ENCODE measurements at places on chromosomes 5 and 9.

- no peak for DNase-seq
These were observed 67.6 kb upstream of the LHFPL2 start for GRCh38 chr5:78716206-78716605.

GRCh38 chr9:16131264-16131663, 578.4 kb downstream of the CCDC171 start:
- no peak for DNase-seq

- DNase-seq, result no peak
These were observed 86.4 kb downstream of the PRLR start for GRCh38 chr5:35143841-35144240.

DNA sequence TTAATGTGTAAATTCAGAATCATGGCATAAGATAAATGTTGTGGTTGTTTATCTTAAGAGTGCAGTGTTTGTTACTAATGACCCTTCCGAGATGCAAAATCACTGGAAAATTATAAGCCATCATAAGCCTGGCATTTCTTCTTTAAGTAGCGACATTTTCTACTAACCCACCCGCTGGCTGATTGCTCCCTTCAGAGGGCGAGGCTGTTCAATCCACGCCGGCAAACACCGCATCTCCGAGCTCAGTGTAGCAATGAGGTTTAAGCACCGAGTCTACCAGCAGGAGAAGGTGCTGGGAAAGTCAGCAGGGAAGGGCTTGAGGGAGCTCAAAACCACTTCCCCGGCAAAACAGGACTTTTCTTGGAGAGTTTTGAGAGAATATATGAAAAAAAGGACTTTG, 52.7 kb downstream of the AK8 start:
- no peak for DNase-seq

- DNase-seq, result no peak
These were observed 16.6 kb upstream of the KCNMB1 start for GRCh38 chr5:170405817-170406216.

DNA sequence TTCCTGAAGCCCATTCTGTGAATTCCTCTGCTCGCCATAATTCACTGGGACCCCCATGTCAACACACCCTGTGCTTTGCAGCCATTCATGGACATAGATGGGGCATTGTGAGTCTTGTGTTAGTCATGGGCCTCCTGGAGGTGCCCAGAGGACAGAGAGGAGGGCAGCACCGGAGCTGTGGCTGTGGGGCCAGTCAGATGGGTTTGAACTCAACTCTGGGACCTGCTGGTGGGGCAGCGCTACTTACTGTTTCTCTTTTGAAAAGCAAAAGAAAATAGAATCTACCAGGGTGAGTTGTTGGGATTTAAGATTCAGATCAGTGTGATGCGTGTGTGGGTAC, 11.3 kb upstream of the EXOC3 start:
- no peak for DNase-seq

DNA sequence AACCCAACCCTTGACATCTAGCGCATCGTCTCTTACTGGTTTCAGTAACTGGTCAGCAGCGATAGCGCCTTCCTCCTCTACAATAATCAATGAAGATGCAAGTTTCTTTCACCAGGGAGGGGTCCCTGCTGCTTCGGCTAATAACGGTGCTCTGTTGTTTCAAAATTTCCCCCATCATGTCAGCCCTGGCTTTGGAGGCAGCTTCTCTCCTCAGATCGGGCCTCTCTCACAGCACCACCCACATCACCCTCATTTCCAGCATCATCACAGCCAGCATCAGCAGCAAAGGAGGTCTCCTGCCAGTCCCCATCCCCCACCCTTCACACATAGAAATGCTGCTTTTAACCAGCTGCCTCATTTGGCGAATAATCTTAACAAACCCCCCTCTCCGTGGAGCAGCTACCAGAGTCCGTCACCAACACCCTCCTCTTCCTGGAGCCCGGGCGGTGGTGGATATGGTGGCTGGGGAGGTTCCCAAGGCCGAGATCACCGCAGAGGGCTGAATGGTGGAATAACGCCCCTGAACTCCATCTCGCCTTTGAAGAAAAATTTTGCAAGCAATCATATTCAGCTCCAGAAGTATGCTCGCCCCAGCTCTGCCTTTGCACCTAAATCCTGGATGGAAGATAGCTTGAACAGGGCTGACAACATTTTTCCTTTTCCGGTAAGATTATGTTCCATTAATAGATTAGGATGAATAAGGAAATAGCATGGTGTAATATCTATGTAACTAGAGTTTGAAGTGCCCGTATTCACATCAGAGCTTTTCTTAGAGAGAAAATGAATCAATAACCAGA, 2.2 kb downstream of the CPEB4 start:
- peak; percentile 79 for DNase-seq

DNA sequence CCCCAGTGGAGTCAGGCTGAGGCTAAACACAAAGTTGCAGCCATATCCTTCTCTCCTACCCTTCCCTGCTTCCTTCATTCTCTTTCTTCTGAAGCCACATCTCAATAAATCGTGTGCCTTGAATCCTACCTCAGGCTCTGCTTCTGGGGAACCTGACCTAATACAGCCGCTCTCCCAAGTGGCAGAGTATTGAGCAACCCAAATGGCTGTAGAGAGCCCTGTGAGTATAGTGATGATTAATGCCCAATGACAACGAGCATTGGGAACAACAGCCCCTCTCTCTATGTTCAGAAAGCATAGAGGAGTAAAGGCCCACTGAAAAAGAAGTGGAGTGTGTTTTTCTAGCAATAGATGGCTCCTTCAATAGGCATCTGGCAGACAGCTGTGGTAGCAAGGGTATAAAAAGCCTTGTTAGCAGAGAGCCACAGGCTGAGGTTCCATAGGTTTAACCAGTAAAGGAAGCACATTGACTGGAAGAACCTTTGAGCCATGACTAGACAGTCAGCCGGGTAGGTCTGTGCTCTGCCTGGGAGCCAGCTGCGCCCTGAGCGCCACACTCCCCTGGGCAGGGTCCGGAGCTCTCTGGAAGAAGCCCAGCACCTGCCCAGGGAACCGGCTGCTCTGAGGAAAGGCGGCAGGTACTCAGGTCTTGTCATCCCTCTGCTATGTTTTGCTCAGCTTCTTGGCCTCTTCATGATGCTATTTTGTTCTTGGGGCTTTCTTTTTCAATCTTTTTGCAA, 22.6 kb upstream of the HSPA9 start:
- DNase-seq, result no peak

GRCh38 chr5:95808686-95809413, 13.7 kb downstream of the GLRX start:
- DNase-seq, result no peak

DNA sequence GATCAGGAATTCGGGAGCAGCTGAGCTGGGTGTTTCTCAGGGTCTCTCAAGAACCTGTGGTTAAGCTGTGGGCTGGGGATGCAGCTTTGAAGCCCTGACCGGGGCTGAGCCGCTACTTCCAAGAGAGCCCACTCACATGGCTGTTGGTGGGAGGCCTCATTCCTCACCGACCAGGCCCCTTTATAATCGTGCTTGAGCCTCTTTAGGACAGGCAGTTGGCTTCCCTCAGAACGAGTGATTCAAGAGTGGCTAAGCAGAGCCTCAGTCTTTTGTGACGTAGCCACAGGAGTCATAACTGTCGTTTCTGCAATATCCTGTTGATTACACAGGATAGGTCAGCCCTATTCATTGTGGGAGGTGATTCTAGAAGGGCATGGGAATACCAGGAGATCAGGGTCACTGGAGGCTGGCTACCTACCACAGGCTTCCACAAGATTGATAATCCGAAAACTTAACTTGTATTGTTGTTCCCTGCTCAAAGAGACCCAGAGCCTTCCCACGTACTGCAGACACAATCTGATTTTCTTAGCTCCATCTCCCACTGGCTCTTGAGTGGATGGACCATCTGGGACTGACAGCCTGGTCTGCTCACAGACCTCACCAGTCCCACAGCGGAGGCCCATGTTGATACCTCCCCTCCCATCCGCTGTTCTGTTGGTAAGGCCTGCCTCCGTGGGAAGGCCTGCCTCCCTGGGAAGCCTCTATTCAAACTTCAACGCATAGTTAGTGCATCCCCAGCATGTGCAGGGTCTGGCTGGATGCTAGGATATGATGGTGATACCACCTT, 3.0 kb upstream of the ERGIC1 start:
- DNase-seq, result no peak

- no peak for DNase-seq
These were observed 38.8 kb upstream of the RGMB start for GRCh38 chr5:98734646-98735045.

GRCh38 chr9:118652258-118652657, 717.0 kb downstream of the BRINP1 start:
- no peak for DNase-seq

DNA sequence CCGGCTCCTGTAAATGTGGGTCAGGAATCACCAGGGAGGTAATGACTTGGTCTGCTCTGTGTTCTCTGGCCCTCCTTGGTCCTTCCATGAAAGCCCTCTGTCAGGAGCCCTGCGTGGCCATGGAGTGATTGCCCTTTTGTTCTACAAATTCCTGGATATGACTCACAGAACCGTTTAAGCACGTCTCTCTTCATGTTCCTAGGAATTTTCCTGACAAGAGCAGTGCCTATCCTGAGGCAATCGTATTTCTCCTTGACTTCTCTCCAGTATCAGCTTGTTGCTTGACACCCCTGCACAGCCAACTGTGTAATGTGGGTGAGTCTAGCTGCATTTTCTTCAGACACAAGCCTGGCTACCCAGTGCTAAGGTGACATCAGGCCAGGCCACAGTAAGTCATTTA, 274.3 kb upstream of the ZNF462 start:
- no peak for DNase-seq

DNA sequence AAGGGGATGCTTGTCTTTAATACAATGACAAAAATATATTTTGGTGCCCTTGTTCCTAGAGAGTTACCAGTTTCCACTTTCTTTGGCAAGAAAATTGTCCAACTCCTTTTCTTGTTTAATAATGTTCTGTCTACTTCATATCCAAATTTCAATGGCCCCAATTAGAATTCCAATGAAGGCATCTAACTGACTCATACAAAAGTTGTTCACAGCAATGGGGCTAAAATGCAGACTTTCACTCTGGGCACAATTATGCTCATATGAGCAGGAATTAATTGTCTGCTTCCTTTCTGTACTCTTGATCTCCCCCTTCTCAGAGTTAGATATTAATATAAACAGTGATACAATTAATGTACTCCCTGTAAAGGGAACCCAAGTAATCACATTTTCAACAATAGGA, 42.1 kb upstream of the ZNF622 start:
- DNase-seq, result no peak

- no peak for DNase-seq
These were observed 389.5 kb downstream of the KIF4B start for GRCh38 chr5:155402927-155403640.

DNA sequence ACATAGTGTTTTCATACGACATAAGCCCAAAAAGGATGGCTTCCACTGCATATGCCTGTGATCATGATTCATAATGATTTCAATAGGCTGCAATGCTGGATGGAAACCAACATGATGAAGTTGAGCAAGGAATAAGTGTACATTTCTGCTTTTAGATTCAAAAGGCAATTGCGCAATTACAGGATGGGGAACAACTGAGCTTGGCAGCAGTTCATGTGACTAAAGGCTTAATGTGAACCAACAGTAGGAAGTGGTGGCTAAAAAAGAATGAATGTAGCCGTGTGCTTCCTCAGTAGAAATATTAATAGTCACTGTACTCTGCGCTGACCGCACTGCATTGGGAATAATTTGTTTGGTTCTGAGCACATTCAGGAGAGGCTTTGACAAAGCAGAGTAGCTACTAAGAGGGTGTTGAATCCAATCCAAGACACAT, 51.2 kb downstream of the SLC1A3 start:
- DNase-seq, result no peak

DNA sequence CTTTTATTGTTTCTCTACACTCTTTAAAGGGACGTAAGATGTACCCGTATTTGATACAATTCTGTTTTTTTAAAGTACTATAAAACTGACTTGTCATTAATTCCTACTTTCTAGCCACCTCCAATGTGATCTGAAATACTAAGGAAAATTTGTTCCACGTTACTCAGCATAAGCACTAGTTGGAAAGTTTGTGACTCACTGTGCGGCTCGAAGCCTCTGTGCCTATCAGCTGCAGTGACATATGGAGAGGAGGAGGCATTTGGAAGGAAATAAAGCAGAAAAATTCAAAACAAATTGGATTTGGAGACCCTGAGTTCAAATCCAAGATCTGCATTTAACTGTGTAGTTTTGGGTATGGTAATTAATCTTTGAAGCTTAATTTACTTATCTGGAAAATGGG, 339.3 kb downstream of the BRINP1 start:
- DNase-seq, result no peak

DNA sequence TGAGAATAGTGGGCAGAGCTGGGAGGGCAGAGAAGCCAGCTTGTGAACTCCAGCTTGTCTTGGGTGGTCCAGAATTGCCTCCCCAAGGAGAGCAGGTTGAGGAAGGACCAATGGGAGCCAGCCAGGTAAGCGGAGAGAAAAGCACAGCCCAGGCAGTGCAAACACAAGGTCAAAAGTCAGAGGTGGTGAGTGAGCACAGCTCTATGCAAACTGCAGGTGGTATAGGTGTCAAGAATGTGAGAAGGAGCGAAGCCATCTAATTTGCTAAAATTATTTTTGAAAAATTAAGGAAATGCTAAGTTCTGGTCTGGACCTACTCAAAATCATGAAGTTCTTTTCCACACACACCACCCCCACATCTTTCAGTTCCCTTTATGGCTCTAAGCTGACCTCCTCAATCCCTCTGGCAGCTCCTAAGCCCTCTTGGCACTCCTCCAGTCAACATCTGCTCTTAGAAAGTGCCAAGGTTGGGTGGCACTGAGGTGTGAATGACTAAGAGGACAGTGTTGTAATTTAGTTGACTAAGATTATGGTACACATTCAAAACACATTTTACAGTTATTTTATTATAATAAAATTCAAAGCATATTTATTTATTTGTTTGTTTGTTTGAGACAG, 6.6 kb upstream of the OTULINL start:
- no peak for DNase-seq

GRCh38 chr9:136823136-136824046, 15.6 kb downstream of the RABL6 start:
- no peak for DNase-seq

GRCh38 chr5:91177085-91177484, 206.0 kb downstream of the ARRDC3 start:
- no peak for DNase-seq

DNA sequence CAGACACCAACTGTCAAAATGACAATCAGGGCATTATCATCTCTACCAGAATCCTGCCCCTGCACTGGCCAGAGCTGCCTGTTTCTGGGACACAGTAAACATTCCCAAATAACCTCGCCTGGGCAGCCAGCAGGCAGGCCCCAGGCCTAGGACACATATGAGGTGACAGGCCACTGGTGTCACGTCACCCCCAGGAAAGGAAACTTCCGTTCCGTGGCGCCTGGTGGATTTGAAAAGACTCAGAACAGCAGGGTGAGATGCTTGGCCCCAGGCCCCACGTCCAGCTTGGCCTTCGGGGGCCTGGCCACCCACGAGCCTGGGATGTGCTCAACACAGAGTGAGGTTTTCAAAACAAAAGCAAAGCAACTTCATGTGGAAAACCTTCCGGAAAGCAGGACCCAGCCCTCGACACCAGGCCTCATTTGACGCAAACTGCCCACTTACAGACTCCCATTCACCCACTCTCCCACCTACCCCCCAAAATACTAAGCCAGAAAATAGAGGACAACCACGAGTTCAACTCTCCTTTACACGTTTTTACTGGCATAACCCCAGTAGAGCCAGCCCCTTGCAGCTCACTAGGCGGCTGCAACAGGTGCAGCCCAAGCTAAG, 1.2 kb downstream of the SEMA4D start:
- no peak for DNase-seq

- no peak for DNase-seq
These were observed 16.4 kb upstream of the PPP1R26 start for GRCh38 chr9:135463140-135463539.

- no peak for DNase-seq
These were observed 1028.0 kb downstream of the TAF11L14 start for GRCh38 chr5:18662231-18662630.

GRCh38 chr5:173642191-173642816, 25.9 kb upstream of the BOD1 start:
- DNase-seq, result no peak

- no peak for DNase-seq
These were observed 251.7 kb downstream of the RAB3C start for GRCh38 chr5:58834242-58835225.

Data from hematopoietic multipotent progenitor cell treated with erythropoietin and hydrocortisone succinate and interleukin-3 and kit ligand, for 17 days (in vitro differentiated cells).